Articular chondrocyte of knee joint (primary cell): ENCODE measurements at places on chromosomes 6 and 20. TPM values are rescaled to one million over a fixed set of nuclear protein-coding genes. Genes with fewer than 3 reads are reported as not detected.

The POPDC3 gene
- total RNA-seq = 71.8 and 73.3 TPM in 2 replicates

The PRSS35 gene
- 1.3 and 2.9 TPM in 2 replicates for total RNA-seq

The RBBP8NL gene
- not detected in 2 replicates for total RNA-seq

The LGSN gene
- total RNA-seq = not detected in 2 replicates

The NRN1 gene
- total RNA-seq = 94.3 and 142 TPM in 2 replicates

The CRISP3 gene
- total RNA-seq = not detected in 2 replicates

The TAP1 gene
- total RNA-seq = 25.0 and 34.9 TPM in 2 replicates

The LKAAEAR1 gene
- not detected in 2 replicates for total RNA-seq

The GSTA3 gene
- total RNA-seq = not detected in 2 replicates

The MPIG6B gene
- total RNA-seq = not detected in 2 replicates

The TXNDC5 gene
- 422 and 508 TPM in 2 replicates for total RNA-seq

The PHACTR1 gene
- 6.0 and 12.2 TPM in 2 replicates for total RNA-seq

The CCN2 gene
- 264 and 598 TPM in 2 replicates for total RNA-seq

The PLG gene
- total RNA-seq = not detected in 2 replicates

The PKHD1 gene
- total RNA-seq = not detected in 2 replicates

The CRYBG1 gene
- 1.6 and 6.1 TPM in 2 replicates for total RNA-seq

The ECI2 gene
- total RNA-seq = 102 TPM in 2 replicates

The SMPDL3A gene
- total RNA-seq = 15.1 and 21.3 TPM in 2 replicates

The PBOV1 gene
- not detected in 2 replicates for total RNA-seq

The NFS1 gene
- 20.5 and 22.2 TPM in 2 replicates for total RNA-seq

The ANGPT4 gene
- under 0.01 TPM in 1 of 2 replicates, not detected in the other for total RNA-seq

The CEBPB gene
- 41.2 and 54.5 TPM in 2 replicates for total RNA-seq

The HEY2 gene
- total RNA-seq = 0.26 and 0.86 TPM in 2 replicates

The MDFI gene
- 4.0 and 7.8 TPM in 2 replicates for total RNA-seq

The MEP1A gene
- not detected in 2 replicates for total RNA-seq

The SAPCD1 gene
- 0.54 and 1.4 TPM in 2 replicates for total RNA-seq

The OR2H1 gene
- total RNA-seq = not detected in 2 replicates

The COX4I2 gene
- not detected in 2 replicates for total RNA-seq

The MYLK2 gene
- 0.11 and 0.13 TPM in 2 replicates for total RNA-seq

The CNR1 gene
- under 0.01 and 0.11 TPM in 2 replicates for total RNA-seq

The GRM4 gene
- 0.11 TPM in 1 of 2 replicates, not detected in the other for total RNA-seq

The KCNB1 gene
- total RNA-seq = 6.1 and 6.7 TPM in 2 replicates

The TRIM10 gene
- total RNA-seq = not detected in 2 replicates

The NR2E1 gene
- total RNA-seq = not detected in 2 replicates

The ARFGEF2 gene
- 46.5 and 46.6 TPM in 2 replicates for total RNA-seq

The SOBP gene
- 9.9 and 10.4 TPM in 2 replicates for total RNA-seq

The ARMH2 gene
- not detected in 2 replicates for total RNA-seq

The HLA-DQB1 gene
- 0.32 TPM in 1 of 2 replicates, not detected in the other for total RNA-seq

The SYCP2 gene
- total RNA-seq = 2.6 and 2.7 TPM in 2 replicates

The GJA10 gene
- not detected in 2 replicates for total RNA-seq

The TJAP1 gene
- 12.4 and 13.7 TPM in 2 replicates for total RNA-seq

The SPO11 gene
- total RNA-seq = not detected in 2 replicates

The RIPOR2 gene
- 4.3 and 4.6 TPM in 2 replicates for total RNA-seq

The HDGFL1 gene
- total RNA-seq = not detected in 2 replicates

The TSHZ2 gene
- under 0.01 and 0.43 TPM in 2 replicates for total RNA-seq

The KCNK5 gene
- total RNA-seq = 0.65 and 0.76 TPM in 2 replicates

The SLC52A3 gene
- total RNA-seq = not detected in 2 replicates

The DAAM2 gene
- total RNA-seq = 59.9 and 63.9 TPM in 2 replicates

The CST4 gene
- total RNA-seq = not detected in 2 replicates

The C2 gene
- total RNA-seq = 19.1 and 22.0 TPM in 2 replicates

The TREML2 gene
- total RNA-seq = under 0.01 TPM in 1 of 2 replicates, not detected in the other

The SH3BGRL2 gene
- 2.9 and 5.1 TPM in 2 replicates for total RNA-seq

The AHCY gene
- total RNA-seq = 76.9 and 101 TPM in 2 replicates

The GATA5 gene
- total RNA-seq = not detected in 2 replicates

The CST5 gene
- not detected in 2 replicates for total RNA-seq

The CCM2L gene
- total RNA-seq = not detected in 2 replicates

The NMBR gene
- not detected in 2 replicates for total RNA-seq
